NCI-H510A (cell line): ENCODE measurements at places on chromosomes 6 and 20.

- DNase-seq, result no peak
Measured at GRCh38 chr20:62532921-62533320, 57.1 kb upstream of the GATA5 start.

GRCh38 chr6:53189554-53189953 lies 40.9 kb upstream of the GCM1 start:
- DNase-seq, result no peak

- DNase-seq, result no peak
Measured at GRCh38 chr6:84553527-84553926, 210.9 kb downstream of the TBX18 start.

- no peak for DNase-seq
Measured at GRCh38 chr20:13990465-13990864, at the start of gene SEL1L2. SEL1L2 (minus strand) TSS chr20:13990614; CDS start chr20:13990534, 80 bp downstream.
